ENCODE measurements at places on chromosomes 1 and 21.

DNA sequence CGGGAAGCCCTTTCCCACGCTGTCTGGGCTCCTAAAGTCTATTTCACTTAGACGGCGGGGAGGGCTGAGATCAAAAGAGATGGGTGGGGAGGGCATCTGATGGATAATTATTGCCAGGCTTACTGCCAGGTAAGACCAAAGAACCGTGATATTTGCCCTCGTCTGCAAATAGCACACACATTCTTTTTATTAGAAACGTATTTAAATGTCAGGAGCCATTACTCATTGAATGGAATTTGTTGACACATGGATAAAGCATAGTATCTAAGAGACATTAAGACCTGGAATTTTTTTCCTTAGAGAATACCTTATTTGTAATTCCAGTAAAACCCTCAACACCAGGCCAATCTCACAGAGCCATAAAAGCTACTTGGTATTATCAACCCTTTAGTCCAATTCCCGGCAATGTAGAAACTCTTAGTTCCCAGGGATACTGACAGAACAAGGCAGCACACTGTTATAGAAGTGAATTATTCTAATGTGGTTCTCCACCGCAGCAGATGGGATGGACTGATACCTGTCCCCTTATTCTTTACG lies 10.6 kb downstream of the URB1 start:
- no peak for DNase-seq

DNA sequence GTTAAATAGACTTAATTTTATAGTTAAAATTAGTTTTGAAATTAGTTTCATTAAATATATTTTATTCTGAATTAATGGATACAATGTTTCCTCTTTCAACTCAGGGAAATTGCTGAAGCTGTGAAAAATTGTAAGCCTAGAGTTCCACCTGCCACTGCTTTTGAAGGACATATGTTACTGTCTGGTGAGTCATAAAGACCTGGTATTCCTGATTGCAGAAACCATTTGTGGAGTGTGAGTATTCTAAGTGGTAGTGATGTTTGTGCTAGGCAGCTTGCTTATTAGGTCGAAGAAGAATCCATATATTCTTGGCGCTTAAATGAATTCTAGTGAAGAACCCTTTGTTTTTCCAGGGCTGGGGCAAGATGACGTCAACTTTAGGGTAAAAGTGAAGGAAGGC lies 34.0 kb downstream of the MTR start:
- no peak for DNase-seq

DNA sequence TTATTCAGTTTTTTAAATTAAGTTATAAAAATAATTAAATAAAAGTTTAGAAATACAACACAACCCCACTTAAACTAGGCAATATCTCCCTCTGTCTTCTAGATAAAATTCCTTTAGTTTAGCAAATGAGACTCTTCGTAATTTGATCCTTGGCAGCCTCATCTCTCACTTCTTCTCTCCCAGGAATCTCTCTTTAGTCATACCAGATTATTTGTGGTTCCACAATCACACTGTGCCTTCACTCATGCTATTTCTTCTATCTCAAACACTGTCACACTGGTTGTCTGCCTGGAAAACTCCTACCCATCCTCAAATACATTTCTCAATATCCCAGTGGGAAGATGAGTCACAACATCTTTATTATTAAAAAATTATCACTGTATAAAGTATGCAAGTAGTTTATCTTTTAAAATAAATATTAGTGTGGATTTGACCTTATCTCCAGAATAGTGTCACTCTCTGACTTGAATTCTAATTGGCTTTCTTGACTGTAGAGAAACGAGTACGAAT lies 195.5 kb downstream of the KCNH1 start:
- DNase-seq = no peak

DNA sequence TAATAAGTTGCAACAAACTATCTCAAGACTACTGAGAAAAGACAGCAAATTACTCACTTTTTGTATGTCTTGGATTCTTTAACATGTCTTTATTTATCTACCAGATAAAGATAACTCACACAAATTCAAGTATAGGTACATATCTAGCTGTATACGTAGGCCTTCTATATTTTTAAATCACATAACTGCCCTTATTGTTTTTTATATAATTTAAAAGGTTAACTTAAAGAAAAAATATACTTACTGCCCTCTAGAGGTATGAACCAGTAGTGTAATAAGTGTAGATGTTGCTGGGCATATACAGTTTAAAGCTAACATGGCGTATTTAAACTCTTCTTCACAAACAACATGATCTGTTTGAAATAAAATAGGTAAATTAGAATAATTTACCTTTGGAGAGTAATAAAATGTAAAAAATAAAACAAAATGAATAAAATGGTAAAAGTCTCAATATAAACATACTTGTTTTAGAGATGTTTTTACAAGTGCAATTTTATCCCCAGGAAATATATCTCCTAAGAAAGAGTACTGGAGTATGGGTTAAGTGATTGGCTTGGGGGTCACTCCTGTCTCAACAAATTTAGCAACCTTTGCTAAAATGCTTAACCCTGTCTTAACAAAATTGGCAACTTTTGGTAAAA lies 235.2 kb downstream of the KCNT2 start:
- no peak for DNase-seq

- DNase-seq = peak; percentile 76
Measured at GRCh38 chr1:15406614-15407559, 2.8 kb upstream of the EFHD2 start.

GRCh38 chr1:109897259-109897955 lies 13.2 kb upstream of the CSF1 start:
- no peak for DNase-seq

- no peak for DNase-seq
Measured at GRCh38 chr1:187476671-187477070, 647.9 kb downstream of the PLA2G4A start.

- DNase-seq = no peak
Measured at GRCh38 chr21:43211760-43212115, 42.9 kb downstream of the CRYAA start.
